ENCODE measurements at places on chromosomes 16 and 17.

DNA sequence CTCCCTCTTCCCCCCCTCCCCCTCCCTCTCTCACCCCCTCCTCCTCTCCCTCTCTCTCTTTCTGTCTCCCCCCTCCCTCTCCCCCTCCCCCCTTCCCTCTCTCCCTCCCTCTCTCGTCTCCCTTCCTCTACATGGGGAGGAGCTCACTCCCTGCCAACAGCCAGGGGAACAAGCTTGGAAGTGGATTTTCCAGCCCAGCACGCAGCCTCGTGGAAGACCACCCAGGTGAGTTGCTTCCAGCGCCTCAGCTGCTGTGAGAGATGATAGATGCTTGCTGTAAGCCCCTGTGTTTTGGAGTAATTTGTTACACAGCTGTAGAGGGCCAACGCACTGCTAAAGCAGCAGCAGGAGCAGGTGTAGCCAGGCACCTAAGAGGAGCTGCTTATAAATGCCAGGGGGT lies 20.8 kb downstream of the ACTG1 start:
- DNase-seq, result no peak

- DNase-seq, result no peak
These were observed 2.2 kb upstream of the CMIP start for GRCh38 chr16:81442220-81442915.

- DNase-seq, result no peak
These were observed 9.3 kb downstream of the HEXIM2 start for GRCh38 chr17:45170931-45171337.

DNA sequence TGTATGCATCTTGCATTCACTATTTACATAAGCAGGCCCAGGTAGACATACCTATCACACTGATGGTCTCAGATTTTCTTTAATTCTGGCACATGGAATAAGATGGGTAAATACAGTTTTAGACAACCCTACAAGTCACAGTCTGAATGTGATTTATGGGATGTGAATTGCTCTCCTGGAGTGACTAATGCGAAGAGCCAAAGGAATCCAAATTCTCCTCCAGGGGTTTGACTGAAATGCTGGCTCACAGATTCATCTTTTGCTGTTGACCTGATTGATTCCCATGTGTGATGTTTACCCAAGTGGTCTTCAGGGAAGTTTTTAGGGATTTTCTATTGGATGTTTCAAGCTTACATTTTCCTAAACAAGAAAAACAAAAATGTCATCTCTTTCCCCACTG lies 277.9 kb upstream of the MON1B start:
- DNase-seq, result no peak
